GM12864 (cell line): ENCODE measurements at places on chromosomes 4 and X.

DNA sequence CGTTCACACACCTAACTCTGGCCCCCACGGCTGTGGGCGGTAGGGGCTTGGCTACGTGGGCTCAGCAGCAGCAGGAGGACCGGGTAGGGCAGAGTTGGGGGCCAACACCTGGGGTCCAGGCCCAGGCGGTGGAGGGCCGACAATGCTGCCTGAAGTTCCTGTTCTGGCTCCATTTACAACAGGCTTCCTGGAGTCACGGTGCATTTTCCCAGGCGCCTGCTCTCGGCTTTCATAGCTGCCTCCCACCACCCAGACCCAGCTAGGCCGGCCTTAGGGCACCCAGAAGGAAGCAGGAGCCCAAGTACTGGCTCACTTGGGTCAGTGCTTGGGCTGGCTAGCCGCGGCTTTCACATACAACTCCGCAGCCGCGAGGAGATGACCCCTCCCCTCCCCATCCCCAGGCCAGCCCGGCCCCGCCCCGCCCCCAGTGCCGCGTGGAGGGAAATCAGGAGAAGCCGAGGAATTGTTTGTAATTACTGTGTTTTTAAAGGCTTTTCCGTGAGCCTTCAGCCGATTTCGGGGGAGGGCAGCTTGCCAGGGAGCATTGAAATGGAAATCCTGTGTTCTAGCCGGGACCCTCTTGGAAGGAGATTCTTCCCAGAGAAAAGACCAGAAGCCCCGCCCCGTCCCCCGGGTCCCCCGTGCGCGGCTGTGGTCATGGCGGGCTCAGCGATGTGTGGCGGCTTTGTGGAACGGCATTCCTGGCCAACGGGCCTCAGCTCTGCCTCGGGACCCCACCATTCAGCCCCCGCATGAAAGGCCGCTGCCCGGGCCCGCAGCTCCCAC, 28.5 kb downstream of the PJA1 start:
- DNase-seq: no peak

DNA sequence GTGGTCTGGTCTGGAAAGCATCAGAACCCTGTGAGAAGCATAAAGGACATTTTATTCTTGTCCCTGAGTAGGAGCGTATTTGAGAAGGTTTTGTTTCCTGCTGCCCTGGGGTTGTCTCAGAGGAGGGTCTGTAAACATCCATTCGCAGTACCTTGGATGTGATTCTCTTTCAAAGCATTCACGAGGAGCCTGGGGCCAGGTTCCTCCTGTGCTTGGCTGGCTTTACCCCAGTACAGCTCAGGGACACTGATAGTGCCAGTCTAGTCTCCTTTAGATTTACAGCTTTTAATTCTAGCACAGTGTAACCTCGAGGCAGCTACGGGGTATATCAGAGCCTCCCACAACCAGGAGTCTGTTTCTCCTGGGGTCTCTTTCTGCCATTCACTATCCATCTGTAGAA, 2.7 kb downstream of the CLRN2 start:
- no peak for DNase-seq

DNA sequence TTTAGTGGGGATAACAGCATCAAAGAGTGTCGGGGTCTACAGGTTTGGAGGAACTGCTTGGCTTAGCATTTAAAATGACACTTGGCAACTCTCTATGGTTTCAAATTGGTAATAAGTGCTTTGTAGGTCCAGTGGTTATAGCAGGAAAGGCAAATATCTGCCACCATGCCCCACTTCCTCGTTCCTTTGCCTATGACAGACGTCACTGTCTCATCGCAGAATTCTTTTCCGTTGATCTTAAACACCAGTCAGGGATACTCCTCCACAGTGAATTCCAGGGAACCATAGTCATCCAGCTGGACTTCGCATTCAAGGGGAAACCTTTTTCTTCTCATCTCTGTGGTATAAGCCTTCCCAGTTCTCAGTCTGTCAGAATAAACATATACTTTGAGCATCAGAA, 319.1 kb downstream of the GPAT3 start:
- no peak for DNase-seq

DNA sequence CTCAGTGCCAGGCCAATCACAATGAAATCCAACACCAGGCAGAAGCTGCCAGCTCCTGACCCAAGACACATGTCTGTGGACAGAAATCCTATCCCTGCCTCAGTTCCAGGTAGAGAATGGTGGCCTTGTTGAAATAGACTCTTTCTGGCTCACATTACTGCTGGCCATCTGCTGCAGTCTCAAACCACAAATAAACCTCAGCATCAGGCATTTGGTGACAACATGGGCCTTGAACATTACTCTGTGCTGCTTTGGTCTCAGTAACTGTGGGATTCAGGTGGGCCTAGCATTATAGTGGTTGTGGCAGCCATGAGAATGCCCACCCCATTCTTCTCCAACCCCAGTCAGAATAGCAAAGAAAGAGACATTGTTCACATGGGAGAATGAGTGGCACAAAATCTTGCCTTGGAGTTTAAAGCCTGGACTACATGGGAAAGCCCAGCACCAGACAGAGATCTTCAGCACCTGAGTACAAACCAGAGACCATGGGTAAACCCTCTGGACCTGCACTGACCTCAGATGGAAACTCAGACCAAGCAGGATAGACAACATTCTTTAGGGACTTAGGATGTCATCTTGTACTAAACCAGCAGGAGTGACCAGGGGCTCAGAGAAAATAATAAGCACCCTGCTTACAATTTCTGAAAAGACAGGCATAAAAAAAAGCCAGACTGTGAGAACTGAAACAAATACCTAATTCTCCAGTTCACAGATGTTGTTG, 50.4 kb upstream of the TRAM1L1 start:
- no peak for DNase-seq

DNA sequence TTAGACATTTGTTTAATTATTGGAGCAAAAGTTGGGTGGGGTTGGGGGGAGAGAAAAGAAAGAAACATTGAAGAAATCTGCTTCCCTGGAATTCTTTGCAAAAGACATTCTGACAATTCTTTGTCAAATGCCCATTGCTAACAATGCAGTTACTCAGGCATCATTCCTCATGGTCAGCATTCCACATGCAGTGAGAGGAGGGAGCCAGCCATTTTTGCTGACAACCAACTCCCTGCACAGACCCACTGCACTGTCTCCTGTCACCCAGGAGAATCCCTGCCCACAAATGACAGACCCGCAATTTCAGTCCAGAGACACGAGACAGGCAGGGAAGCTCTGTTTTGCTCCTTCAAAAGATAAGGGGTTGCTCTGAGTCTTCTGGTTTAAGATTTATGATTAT, 985.1 kb upstream of the SLIT2 start:
- DNase-seq: no peak

- no peak for DNase-seq
These were observed 102.7 kb downstream of the SLC4A4 start for GRCh38 chr4:71441186-71442169.

DNA sequence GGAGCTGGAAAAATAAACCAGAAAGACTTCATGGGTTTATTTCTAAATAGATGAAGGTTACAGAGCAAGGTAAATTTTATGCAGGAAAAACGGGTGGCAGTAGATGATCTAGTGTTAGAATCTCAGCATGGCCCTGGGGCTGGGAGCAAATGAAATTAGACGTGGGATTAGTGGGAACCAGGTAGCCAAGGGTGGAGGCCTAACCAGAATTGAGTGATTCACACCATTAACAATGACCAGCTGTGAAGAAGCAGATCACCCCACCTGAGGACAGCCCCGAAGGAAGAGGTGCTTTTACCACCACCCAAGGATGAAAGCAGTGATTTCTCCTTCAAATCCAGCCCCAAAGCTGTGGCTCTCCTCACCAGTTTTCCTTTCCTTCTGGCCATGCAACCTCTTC, 20.8 kb upstream of the ACSL1 start:
- no peak for DNase-seq

- DNase-seq: no peak
These were observed 145.1 kb downstream of the CAMK2D start for GRCh38 chr4:113616443-113616842.

GRCh38 chrX:48761674-48762471, at the start of gene GLOD5:
TSS of gene GLOD5 (plus strand) at chrX:48761747. CDS start at chrX:48761791, 44 bp downstream.
- no peak for DNase-seq

- DNase-seq: no peak
These were observed 117.6 kb upstream of the ATOH1 start for GRCh38 chr4:93710847-93711430.

GRCh38 chr4:122604146-122604545, 16.7 kb downstream of the IL21 start:
- DNase-seq: no peak

DNA sequence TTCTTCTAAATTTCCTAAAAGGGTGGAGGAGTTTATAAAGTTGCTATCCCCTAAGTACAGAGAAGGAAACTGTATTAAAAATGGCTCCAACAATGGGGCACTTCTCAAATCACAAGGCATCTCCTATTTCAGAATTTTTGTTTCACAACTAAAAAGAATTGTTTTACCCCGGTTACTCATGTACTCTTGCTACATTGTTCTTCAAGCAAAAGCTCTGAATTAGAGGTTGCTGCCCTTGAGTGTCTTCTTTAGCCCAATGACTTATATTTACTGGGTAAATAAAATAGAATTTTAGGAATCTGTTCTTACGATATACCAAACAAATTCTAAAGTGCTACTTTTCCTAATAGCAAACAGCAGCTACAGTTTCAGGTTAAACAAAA, 67.5 kb downstream of the PPEF2 start:
- DNase-seq: no peak

DNA sequence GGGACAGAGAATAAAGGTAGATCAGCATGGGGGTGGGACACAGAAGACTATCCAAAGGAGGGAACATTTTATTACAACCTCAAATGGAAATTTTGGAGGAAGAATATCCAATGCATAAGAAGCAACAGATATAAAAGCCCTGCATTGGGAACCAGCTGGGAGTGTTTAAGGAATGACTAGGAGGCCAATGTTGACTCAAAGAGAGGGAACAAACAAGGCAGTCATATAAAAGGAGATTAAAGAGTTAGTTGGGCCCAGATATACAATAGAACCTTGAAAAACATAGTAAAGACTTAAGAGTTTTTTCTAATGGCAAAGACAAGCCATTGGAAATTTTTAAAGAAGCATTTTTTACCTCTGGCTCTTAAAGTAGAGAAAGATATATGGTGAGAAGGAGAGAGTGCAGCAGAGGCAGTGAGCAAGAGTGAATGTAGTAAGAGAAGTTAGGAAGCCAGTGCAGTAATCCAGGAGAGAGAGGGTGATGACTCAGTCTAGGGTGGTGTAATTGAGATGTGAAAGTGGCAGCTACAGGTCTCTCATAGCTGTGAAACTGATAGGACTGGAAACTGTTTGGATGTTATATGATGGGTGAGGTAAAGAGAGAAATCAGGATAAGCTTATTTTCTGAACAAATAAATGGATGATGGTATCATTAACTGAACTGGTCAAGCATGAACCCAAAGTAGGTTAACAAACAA, 182.2 kb upstream of the ATOH1 start:
- no peak for DNase-seq

- no peak for DNase-seq
These were observed 119.4 kb downstream of the AKAP4 start for GRCh38 chrX:50081282-50081889.

DNA sequence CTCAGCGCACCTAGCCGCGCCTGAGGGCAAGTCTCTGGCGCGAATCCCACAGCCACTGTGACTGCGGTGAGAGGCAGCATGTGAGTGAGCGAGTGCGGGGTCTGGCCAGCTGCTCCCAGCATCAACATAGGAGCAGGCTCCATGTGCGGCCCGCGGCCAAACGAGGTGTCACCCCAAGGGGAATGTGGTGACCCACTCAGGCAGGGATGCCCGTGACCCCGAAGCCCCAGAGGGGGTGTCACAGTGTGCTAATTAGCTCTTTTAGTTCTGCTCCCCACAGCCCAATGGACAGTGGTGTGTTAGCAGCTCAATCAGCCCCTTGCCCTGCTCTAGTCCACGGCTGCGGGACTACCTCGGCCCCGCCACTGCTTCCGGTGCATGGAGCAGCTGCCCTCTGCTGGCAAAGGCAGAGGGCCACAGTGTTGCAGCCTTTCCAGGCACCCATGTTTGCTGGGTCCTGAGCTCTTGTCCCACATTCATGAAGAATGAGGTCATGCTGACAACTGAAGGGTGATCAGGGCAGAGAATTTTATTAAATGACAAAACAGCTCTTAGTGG, 61.4 kb downstream of the AGA start:
- DNase-seq: no peak

GRCh38 chr4:108247387-108248049, 78.8 kb upstream of the LEF1 start:
- no peak for DNase-seq

- no peak for DNase-seq
These were observed 250.4 kb downstream of the ADAMTS3 start for GRCh38 chr4:72318421-72319170.

DNA sequence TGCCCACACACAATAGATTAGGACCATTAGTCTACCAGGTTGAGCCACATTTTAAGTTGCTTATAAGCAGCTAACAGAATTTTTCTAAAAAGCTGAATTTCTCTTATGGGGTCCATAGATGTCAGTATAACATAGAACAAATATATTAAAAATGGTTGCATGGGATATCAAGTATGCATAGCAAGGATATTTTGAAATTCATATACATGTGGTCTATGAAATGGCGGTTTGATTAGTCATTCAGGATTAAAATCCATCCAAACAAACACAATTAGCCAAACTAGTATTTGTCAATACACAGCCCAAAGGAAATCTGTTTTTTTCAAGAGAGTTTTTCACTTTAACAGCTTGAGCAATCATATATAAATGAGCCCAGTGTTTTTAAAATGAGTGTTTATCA, 33.5 kb upstream of the AMOT start:
- no peak for DNase-seq

- no peak for DNase-seq
These were observed 242.0 kb downstream of the PTTG2 start for GRCh38 chr4:38202242-38202641.

GRCh38 chrX:143081231-143081630, 55.5 kb downstream of the SPANXN4 start:
- DNase-seq: no peak

DNA sequence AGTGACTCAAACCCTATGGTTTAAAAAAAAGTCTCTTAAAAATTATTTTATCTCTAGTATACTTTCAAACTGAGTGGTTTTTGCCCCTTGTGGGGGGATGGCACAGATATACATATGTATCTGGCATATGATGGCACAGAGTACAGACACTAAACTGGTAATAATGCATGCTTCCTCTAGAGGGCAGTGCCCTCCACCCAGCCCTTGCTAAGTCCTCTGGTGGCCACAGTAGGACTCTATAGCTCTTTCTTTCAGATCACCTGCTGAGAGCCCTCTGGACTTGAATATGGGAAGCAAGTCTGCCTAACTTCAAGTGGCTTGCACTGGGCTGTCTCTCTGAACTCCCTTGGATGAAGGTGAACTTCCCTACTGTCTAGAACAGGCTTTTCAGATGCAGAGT, 66.3 kb downstream of the TSPAN7 start:
- DNase-seq: no peak

DNA sequence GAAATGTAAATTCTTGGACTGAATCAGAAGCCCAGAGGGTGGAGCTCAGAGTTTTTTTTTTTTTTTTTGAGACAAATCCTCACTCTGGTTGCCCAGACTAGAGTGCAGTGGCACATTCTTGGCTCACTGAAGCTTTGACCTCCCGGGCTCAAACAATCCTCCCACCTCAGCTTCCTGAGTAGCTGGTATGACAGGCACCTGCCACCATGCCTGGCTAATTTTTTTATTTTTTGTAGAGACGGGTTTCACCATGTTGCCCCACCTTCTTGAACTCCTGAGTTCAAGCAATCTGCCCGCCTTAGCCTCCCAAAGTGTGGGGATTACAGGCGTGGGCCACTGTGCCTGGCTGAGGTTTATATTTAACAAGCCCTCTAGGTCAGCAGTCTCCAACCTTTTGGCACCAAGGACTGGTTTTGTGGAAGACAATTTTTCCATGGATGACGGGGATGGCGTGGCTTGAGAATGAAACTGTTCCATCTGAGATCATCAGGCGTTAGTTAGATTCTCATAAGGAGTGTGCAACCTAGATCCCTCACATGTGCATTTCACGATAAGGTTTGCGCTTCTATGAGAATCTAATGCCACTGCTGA, 76.7 kb downstream of the FHIP1A start:
- DNase-seq: no peak
